Urinary bladder (tissue), 4 donors: ENCODE measurements at places on chromosomes 2 and 18.

- no peak for DNase-seq
Observed at GRCh38 chr2:42839809-42840501, 47.6 kb upstream of the HAAO start.

DNA sequence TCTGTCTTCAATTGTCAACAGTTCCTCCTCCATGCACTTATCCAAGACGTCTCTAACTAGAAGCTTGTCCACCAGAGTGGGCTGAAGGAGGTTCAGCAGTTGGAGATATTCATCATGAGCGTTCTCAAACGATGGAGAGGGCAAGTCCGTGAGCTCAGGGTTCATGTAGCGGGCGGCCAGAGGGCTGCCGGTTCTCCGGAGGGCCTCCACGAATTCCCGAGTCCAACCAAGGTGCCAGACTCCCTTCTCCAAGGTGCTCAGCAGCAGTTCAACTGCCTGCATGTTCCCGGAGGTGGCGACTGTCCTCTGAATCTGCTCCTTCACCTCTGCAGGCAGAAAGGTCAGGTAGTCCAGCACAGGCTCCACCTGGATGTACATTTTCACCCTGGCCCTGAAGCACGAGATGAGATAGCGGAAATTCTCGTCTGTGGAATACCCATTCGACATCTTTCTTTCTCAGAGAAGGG lies 590 bp downstream of the IFIH1 start:
- no peak for DNase-seq

- no peak for DNase-seq
Observed at GRCh38 chr2:167478196-167478595, 589.9 kb downstream of the XIRP2 start.

GRCh38 chr18:48813833-48814489 lies 136.8 kb downstream of the SMAD7 start:
- DNase-seq: no peak

GRCh38 chr2:86292571-86293515 lies 44.6 kb downstream of the REEP1 start:
- no peak for DNase-seq

- DNase-seq: no peak
Observed at GRCh38 chr2:128444816-128445522, 126.3 kb upstream of the HS6ST1 start.

GRCh38 chr2:108614043-108614545 lies 79.8 kb downstream of the LIMS1 start:
- DNase-seq: no peak

DNA sequence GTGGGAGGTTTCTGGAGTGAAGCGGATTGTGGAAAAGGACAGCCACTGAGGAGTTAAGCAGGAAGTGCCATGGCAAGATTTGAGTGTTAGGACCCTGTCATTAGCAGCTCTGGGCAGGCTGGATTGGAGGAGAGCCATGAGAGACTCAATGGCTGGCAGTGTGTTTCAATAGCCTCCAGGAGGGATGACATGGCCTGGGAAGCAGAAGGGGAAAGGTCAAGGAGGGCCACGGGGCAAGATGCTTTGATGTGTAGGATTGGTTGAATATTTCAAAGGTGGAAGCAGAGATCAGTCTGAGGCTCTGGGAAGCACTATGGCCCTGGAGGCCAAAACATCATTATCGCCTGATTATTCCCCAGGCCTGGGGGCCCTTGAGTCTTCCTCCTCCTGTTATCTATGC lies 229.0 kb upstream of the HS6ST1 start:
- no peak for DNase-seq

DNA sequence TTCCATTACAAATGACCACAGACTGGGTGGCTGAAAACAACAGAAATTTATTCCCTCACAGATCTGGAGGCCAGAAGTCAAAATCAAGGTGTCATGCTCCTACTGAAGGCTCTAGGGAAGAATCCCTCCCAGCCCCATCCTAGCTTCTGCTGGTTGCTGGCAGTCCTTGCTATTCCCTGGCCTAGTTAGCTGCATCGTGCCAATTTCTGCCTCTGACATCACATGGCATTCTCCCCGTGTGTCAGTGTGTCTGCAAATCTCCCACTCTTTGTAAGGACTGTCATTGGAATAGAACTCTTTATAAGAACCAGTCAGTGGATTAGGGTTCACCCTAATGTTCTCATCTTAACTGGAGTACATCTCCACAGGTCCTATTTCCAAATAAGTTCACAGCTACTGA lies 30.5 kb upstream of the NCKAP5 start:
- DNase-seq: no peak

- no peak for DNase-seq
Observed at GRCh38 chr2:97747716-97748115, 34.3 kb downstream of the ZAP70 start.

- no peak for DNase-seq
Observed at GRCh38 chr2:74474899-74475298, 2.4 kb upstream of the MRPL53 start.

DNA sequence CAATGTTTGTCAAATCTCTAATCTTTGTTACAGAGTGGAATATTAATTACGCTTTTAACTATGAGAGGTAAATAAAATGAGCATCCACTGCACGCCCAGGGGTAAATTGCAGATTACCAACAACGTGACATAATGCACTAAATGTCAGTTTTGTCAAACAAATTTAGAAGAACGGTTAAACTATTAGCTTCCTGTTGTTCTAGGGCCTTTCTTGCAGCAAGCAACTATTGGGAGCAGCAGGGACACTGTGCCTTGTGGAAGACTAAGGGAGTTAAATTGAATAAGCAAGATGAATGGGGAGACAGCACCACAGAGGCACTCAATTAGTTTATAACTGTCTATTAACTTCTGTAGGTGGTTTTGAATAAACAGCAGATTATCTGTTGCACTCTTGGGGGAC lies 391.0 kb upstream of the RAB12 start:
- DNase-seq: no peak

DNA sequence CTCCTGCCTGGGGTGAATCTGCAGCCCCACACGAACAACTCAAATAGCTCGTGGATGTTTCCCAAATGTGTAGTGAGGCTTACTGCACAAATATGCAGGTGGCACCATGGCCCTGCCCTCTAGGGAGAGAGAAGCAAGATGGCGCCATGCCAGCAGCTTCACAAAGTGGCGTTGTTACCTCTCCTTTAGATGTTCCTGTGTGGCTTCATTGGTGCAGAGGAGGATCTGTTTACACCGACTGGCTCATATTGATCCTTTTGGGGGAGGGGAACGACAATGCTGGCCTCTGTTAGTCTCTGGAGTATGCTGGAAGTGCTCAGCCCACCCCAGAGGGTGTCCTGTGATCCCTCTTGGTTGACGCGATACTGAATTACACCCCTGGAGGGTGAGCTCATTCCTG lies 99.5 kb upstream of the GATA6 start:
- no peak for DNase-seq

DNA sequence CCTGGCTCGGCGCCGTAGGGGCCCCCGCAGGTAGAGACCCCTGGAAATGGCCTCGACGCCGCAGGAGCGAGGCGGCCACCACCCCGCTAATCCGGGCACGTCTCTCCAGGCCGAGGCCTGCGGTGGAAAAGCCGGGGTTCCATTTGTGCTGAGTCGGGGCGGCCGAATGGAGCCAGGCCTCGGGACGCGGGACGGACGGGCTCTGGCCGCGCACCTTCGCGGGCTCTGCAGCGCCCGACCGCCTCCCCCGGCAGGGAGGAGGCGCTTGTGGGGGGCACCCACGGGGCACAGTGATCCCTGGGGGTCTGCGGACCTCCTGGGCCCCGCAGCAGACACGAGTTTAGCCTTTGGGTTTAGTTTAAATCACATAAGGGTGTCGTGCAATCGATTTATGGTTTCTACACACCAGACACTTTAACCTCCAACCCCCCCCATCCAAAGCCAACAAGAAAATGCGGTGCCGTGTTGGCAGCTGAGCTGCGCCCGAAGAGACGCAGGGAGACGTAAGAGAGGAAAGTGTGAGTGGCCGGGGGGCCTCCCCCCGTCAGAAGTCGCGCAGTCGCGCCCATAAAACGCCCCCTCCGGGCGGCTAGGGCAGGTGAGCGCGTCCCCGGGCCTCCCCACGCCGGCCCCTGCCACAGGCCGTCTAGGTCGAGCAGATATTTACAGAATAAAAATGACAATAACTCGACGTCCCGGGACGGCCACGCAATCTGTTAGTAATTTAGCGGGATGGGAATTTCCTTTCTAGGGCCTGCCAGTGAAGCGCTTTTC lies 1.0 kb upstream of the NFATC1 start:
- no peak for DNase-seq

DNA sequence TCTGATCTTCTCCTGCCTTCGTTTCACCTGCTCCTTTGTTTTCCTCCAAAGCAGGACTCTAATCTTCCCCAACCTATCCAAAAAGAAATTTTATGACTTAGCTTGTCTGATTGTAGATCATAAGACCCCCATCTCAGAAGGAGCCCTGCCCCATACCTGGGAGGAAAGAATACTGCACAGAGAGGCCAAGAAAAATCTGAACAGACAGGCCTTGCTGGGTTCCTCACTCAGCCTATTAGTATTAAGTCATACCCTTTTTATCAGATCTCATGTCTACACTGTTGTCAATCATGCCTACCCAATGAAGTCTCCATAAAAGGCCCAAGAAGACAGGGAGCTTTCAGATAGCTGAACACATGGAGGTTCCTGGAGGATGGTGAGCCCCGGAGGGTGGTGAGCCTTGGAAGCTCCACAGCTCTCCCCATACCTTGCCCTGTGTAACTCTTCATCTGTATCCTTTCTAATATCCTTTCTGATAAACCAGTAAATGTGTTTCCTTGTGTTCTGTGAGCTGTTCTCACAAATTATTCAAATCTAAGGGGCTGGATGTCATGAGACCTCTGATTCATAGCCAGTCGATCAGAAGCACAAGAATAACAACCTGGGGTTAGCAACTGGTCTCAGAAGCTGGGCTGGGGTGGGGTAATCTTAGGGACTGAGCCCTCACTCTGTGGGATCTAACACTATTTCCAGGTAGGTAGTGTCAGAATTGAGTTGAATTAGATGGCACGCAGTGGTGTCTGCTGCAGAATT lies 108.8 kb downstream of the SPOPL start:
- no peak for DNase-seq

DNA sequence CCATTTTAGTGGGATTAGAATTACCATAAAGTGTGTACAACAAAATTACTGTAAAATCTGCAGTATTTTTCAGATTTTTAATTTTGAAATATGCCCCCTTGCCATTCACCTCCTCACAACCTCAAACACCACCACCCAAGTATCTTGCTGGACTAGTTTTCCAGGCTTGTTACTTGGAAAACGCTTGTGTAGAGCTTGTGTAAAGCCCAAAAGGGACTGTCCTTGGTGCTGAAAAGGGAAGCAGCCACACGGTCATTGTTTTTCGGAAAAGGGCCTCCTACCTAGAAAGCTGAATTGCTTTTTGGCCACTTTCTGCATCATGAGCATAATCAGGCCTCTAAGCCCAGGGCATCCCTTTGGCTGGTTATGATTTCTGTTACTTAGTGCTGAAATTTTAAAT lies 563.4 kb downstream of the LRRTM4 start:
- no peak for DNase-seq

DNA sequence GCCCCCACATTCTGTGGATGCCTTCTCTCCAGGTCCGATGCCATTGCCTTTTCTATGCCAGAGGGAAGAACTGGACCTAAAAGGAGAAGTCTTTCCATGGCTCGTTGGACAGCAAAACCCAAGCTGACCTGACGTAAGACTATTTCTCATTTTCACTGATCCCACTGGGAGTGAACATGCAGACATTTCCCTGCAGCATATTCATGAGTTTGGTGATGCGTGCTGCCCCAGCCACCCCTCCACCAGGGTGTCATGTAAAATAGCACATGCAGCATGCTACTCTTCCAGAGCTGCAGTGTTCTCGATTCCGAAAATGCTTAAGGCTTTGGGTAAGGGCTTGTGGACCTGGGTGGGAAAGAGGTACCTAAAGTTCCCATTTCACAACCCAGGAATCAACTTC lies 221.2 kb downstream of the UXS1 start:
- no peak for DNase-seq

DNA sequence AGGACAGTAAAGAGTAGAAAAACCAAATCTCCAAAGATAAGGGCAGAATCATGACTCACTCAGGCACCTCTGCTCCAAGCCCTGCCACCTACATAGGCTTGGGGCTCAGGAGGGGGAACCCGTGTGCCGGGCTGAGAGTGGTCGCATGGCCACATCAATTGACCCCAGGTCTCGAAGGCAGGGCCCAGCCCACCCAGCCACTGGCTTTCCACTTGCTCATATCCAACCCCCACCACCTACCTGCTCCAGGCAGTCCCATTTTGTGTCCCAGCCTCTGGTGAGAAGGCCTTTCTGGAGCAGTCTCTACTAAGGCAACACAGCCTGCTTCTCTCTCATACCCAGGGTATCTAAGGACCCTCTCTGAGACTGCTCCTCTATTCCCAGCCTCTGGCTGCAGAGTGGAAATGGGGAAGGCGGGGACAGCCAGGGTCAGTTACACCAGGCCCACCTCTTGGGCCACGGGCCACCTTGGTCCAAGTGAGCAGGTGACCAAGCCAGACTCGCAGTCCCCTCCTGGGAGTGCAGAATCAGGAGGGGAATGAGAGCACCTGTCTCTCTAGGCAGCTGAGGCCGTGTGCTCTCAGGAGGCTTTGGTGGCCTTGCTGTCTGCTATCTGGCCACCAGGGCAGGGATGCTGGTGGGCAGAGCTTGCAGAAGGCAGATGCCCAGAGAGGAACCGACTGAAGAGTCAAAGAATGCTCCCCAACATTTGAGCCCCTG lies 20.8 kb downstream of the TFCP2L1 start:
- DNase-seq: no peak

DNA sequence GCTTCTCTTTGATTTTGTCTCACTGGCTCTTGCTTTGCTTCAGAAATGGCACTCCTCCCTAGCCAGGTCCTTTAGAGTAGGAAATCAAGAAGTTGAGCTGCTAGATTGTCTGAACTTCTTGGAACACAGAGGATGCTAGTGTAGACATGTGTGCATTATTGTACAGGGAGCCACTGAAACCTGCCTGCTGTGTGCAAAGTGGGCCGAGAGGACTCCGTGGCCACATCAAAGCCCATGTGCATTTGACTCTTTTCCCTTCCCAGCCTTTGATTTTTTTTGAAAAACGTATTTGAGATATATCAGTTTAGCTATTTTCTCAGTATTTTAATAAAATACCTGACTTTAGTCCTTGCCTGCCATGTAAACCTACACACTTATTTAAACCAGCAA lies 83.1 kb downstream of the TMEM247 start:
- DNase-seq: no peak
